Esophagus squamous epithelium (tissue), 5 donors: ENCODE measurements at places on chromosomes 7 and 10.
A peak's percentile ranks its signal among the peaks of the same experiment; 100 is the strongest.

DNA sequence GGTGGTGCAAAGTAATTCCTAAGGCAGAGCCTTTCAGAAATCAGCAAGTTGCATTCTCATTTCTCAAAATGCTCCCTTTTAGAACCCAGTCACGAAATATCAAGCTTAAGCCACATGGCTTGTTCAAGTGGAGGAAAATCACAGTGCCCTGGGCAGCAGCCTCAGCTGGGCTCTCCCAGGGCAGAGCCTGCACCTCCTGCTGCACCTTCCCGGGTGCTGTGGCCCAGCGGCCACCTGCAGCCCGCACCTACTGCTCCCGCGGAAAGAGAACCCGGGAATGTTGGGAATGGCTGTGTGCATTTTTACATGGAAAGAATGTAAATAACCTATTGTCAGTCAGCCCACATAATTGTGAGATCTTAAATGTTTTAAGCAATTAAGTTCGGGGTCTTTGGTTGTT lies 396.5 kb upstream of the VSTM2A start:
- H3K4me3 ChIP-seq = no peak overlapping the region
- H3K36me3 ChIP-seq = no peaks in the 10 kb centered on the region
- no peak overlapping the region for H3K27ac ChIP-seq
- no peaks in the 10 kb centered on the region for H3K4me1 ChIP-seq
- no peak for DNase-seq
- no peaks in the 10 kb centered on the region for H3K27me3 ChIP-seq

GRCh38 chr7:136009488-136010079 lies 32.4 kb upstream of the MTPN start:
- no peaks in the 10 kb centered on the region for H3K36me3 ChIP-seq
- DNase-seq = no peak
- H3K27ac ChIP-seq = no peak overlapping the region
- H3K4me3 ChIP-seq = no peak overlapping the region
- no peaks in the 10 kb centered on the region for H3K4me1 ChIP-seq

GRCh38 chr10:100656454-100656853 lies 88.9 kb upstream of the PAX2 start:
- DNase-seq = no peak
- H3K4me3 ChIP-seq = no peak overlapping the region

DNA sequence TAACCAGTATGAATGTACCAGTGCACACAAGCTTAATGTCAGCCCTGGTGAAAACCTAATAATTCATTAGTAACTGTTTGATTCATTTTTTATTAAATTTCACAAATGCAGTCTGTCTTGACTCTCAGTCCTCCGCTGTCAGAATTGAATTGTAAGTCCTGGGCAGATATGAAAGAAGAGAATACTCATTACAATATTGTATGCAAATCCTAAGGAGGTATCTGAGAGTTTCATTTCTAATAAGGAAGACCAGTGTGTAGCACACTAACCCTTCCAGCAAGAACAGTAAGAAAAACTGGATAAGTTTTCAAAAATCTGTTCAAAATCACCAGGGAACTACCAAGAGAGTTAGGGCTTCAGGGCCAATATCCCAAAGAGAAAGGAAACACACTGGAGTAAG lies 652.1 kb downstream of the SUGCT start:
- no peak overlapping the region for H3K4me3 ChIP-seq
- H3K36me3 ChIP-seq = no peaks in the 10 kb centered on the region
- H3K4me1 ChIP-seq = no peaks in the 10 kb centered on the region
- no peaks in the 10 kb centered on the region for H3K27me3 ChIP-seq

GRCh38 chr7:111071556-111071955 lies 19.4 kb upstream of the LRRN3 start:
- no peaks in the 10 kb centered on the region for H3K36me3 ChIP-seq
- H3K27ac ChIP-seq = no peak overlapping the region
- H3K4me1 ChIP-seq = no peaks in the 10 kb centered on the region
- no peak overlapping the region for H3K4me3 ChIP-seq
- H3K27me3 ChIP-seq = no peaks in the 10 kb centered on the region

GRCh38 chr7:91235211-91235832 lies 28.9 kb upstream of the FZD1 start:
- no peaks in the 10 kb centered on the region for H3K27me3 ChIP-seq
- no peak for DNase-seq
- H3K27ac ChIP-seq = no peak overlapping the region
- no peaks in the 10 kb centered on the region for H3K36me3 ChIP-seq

GRCh38 chr7:143104759-143105158 lies 27.1 kb upstream of the PIP start:
- H3K36me3 ChIP-seq = no peaks in the 10 kb centered on the region
- no peaks in the 10 kb centered on the region for H3K4me1 ChIP-seq
- no peak overlapping the region for H3K4me3 ChIP-seq
- H3K27ac ChIP-seq = no peak overlapping the region
- no peak for DNase-seq
- no peaks in the 10 kb centered on the region for H3K27me3 ChIP-seq

DNA sequence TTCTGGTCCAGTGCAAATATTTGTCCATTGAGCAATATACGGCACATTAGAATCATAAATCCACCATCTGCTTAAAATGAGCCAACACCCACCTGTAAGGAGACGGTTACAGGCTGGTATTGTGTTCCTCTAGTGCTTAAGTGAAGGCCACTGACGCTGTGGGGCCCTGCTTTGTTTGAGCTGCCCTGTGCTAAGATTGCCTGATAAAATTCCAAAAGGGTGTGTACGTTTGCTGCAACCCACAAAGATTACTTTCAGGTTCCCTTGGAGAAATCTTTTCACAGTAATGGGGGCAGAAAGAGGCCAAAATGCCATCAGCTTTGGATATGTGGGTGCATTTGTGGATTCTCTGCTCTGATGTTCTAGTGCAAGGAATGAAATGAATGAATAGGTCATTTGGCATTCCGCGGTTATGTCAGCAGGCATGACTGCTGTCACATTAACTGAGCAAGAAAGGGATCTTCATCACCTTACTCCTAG lies 34.4 kb downstream of the AGR3 start:
- H3K36me3 ChIP-seq = no peaks in the 10 kb centered on the region
- H3K27ac ChIP-seq = no peak overlapping the region
- no peaks in the 10 kb centered on the region for H3K4me1 ChIP-seq
- DNase-seq = no peak
- H3K4me3 ChIP-seq = no peak overlapping the region
- no peaks in the 10 kb centered on the region for H3K27me3 ChIP-seq

DNA sequence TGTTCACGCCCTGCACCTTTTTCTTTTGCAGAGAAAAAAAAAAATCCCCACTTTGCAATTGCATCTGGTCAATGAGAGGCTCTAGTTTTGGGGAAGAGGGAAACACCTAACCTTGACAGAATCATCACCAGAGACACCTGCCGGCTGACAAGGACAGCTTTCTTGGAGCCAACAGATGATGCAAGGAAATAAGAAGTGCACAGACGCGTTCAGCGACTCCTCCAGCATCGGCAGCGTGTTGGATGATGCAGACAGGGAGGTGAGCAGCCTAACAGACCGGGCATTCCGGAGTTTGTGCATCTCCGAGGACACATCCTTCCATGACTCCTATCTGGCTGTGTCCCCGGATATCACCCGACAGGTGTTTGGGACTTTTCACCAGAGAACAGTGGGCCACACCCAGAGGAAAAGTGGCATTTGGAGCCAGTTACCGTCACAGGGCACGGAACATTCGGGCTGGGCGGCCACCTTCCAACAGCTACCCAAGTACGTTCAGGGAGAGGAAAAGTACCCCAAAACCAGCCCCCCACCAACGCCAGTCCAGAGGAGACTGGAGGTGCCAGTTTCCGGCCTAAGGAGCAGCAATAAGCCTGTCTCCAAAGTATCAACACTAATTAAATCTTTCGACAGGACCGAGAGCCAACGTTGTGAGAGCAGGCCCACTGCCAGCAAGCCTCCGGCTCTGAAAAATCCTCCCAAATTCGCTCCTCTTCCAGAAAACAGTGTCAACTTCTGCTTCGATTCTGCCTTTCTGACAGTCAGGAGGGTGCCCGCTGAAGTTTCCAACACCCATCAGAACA lies 23.6 kb downstream of the C10orf71 start:
- no peaks in the 10 kb centered on the region for H3K27me3 ChIP-seq
- no peaks in the 10 kb centered on the region for H3K4me1 ChIP-seq
- H3K36me3 ChIP-seq = no peaks in the 10 kb centered on the region
- no peak for DNase-seq
- H3K4me3 ChIP-seq = no peak overlapping the region
- no peak overlapping the region for H3K27ac ChIP-seq

DNA sequence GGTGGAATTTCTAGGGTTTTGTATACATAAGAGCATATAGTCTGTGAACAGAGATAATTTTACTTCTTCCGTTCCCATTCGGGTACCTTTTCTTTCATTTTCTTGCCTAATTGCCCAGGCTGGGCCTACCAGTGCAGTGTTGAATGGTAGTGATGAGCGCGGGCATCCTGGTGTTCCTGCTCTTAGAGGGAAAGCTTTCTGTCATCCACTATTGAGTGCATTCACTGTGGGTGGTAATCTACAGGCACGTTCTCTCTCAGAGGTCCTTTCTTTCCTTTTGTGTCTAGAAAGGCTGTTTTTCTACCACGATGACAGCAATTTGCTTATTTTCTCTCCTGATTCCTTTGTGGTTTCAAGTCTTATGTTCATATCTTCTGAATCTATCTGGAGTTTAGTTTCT lies 65.0 kb downstream of the INPP5A start:
- no peak overlapping the region for H3K27ac ChIP-seq
- no peaks in the 10 kb centered on the region for H3K27me3 ChIP-seq
- no peak for DNase-seq
- no peak overlapping the region for H3K4me3 ChIP-seq
- no peaks in the 10 kb centered on the region for H3K36me3 ChIP-seq

DNA sequence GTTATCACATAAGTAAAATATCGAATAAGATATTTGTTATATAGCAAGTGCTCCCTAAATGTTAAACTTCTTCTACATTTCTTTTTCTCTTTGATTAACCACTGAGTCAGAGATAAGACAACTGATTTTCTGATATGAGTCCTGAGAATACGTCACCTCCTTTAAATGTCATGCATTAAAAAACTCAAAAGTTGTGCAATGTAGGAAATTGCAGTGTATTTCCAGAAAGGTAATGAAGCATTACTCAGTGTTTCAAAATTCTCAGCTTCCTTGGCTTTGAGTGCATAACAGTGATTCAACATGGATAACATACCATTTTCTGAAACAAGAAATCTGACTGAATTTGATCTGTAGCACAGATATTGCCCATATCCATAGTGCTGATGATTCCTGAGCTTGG lies 155.8 kb downstream of the BMPER start:
- no peaks in the 10 kb centered on the region for H3K4me1 ChIP-seq
- H3K36me3 ChIP-seq = no peaks in the 10 kb centered on the region
- H3K27ac ChIP-seq = no peak overlapping the region
- H3K4me3 ChIP-seq = no peak overlapping the region
- no peak for DNase-seq

GRCh38 chr7:4288791-4289394 lies 393.2 kb upstream of the FOXK1 start:
- no peak overlapping the region for H3K4me3 ChIP-seq
- no peaks in the 10 kb centered on the region for H3K27me3 ChIP-seq
- DNase-seq = no peak
- H3K4me1 ChIP-seq = no peaks in the 10 kb centered on the region
- H3K36me3 ChIP-seq = no peaks in the 10 kb centered on the region

DNA sequence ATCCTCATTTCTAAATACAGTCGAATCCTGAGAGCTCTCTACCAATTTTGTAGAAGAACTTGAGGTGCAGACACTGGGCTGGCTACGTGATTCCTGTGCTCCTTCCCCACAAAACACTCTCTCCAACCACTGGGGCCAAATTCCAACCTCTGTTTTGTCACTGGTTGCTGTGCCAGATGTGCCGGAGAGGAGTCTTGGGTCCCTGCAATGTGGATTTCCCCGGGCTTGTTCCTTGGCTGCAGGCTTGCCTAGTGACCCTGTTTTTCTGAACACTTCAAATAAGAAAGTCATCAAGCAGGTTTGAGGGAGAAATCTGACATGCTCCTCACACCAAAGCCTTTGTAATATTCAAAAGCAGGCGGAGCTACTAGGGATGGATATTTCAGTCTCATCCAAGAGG lies 44.4 kb upstream of the AGBL3 start:
- H3K27ac ChIP-seq = peak overlapping the region; percentile 46
- no peaks in the 10 kb centered on the region for H3K4me1 ChIP-seq
- no peaks in the 10 kb centered on the region for H3K27me3 ChIP-seq
- DNase-seq = no peak
- no peaks in the 10 kb centered on the region for H3K36me3 ChIP-seq

DNA sequence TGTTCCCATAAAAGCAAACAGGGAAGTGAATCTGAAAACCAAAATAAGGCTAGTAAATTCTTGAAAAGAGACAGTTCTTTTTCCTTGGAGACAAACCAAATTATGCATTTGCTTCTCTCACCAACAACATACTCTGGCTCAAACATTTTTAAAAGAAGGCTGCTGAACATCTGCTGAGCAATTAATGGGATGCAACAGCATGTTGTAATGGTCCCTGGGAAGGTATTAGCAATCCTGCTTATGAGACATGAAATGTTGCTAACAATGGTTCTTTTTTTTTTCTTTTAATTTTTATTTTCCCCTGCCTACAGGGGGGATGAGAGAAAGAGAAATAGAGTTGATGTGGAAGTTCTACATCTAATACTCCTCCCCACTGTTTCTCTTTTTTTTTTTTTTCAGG lies 572.1 kb downstream of the SORCS1 start:
- no peaks in the 10 kb centered on the region for H3K36me3 ChIP-seq
- H3K27me3 ChIP-seq = no peaks in the 10 kb centered on the region
- H3K4me3 ChIP-seq = no peak overlapping the region
- no peak for DNase-seq

GRCh38 chr10:103757531-103758293 lies 97.7 kb downstream of the SH3PXD2A start:
- no peaks in the 10 kb centered on the region for H3K36me3 ChIP-seq
- peak overlapping the region; percentile 79 for H3K27ac ChIP-seq
- no peaks in the 10 kb centered on the region for H3K27me3 ChIP-seq
- no peak for DNase-seq
- no peak overlapping the region for H3K4me3 ChIP-seq

GRCh38 chr7:146781352-146782116 lies 664.9 kb downstream of the CNTNAP2 start:
- H3K36me3 ChIP-seq = no peaks in the 10 kb centered on the region
- no peaks in the 10 kb centered on the region for H3K27me3 ChIP-seq
- DNase-seq = no peak
- H3K4me3 ChIP-seq = no peak overlapping the region
- H3K4me1 ChIP-seq = no peaks in the 10 kb centered on the region
- H3K27ac ChIP-seq = no peak overlapping the region

GRCh38 chr7:2409745-2410414 lies 6.5 kb downstream of the CHST12 start:
- no peak for DNase-seq
- no peaks in the 10 kb centered on the region for H3K27me3 ChIP-seq
- no peak overlapping the region for H3K4me3 ChIP-seq

- no peak for DNase-seq
- no peak overlapping the region for H3K27ac ChIP-seq
- peaks cover 40% of the 10 kb centered on the region for H3K27me3 ChIP-seq
- H3K4me3 ChIP-seq = no peak overlapping the region
- peaks cover 22% of the 10 kb centered on the region for H3K4me1 ChIP-seq
These were observed 3.3 kb downstream of the INSYN2A start for GRCh38 chr10:127193125-127193524.
